ENCODE measurements at places on chromosomes 6 and 20. TPM values are rescaled to one million over a fixed set of nuclear protein-coding genes. Genes with fewer than 3 reads are reported as not detected.

LY6G5C gene
- 2.1 TPM for polyA plus RNA-seq

RBBP9 gene
- polyA plus RNA-seq, result 4.8 TPM

SYNE1 gene
- polyA plus RNA-seq, result 3.9 TPM

COL21A1 gene
- 5.0 TPM for polyA plus RNA-seq

OLIG3 gene
- polyA plus RNA-seq, result 0.10 TPM

DSP gene
- polyA plus RNA-seq, result 14.8 TPM

BTN1A1 gene
- 0.13 TPM for polyA plus RNA-seq

CST5 gene
- not detected for polyA plus RNA-seq

ABT1 gene
- 29.1 TPM for polyA plus RNA-seq

XKR7 gene
- polyA plus RNA-seq, result 0.64 TPM

SNAP91 gene
- polyA plus RNA-seq, result 1.2 TPM

ABHD16B gene
- not detected for polyA plus RNA-seq

KIFC1 gene
- polyA plus RNA-seq, result 10.3 TPM

CDSN gene
- not detected for polyA plus RNA-seq

SS18L1 gene
- polyA plus RNA-seq, result 6.5 TPM

ELOVL4 gene
- polyA plus RNA-seq, result 16.8 TPM

SLC22A7 gene
- 0.14 TPM for polyA plus RNA-seq

GRCh38 chr6:54315656-54316055 lies 7.4 kb downstream of the TINAG start:
- DNase-seq, result no peak

- DNase-seq, result no peak
Observed at GRCh38 chr6:13001927-13002326, 285.4 kb downstream of the PHACTR1 start.

DNA sequence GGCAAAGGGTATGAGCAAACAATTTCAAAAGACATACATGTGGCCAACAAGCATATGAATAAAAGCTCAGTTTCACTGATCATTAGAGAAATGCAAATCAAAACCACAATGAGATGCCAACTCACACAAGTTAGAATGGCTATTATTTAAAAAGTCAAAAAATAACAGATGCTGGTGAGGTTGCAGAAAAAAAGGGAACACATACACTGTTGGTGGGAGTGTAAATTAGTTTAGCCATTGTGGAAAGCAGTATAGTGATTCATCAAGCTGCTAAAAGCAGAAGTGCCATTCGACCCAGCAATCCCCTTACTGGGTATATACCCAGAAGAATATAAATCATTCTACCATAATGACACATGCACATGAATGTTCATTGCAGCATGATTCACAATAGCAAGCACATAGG lies 6.7 kb upstream of the KHDC1L start:
- DNase-seq, result no peak

- DNase-seq, result no peak
Observed at GRCh38 chr6:65760285-65760684, 53.3 kb upstream of the EYS start.

DNA sequence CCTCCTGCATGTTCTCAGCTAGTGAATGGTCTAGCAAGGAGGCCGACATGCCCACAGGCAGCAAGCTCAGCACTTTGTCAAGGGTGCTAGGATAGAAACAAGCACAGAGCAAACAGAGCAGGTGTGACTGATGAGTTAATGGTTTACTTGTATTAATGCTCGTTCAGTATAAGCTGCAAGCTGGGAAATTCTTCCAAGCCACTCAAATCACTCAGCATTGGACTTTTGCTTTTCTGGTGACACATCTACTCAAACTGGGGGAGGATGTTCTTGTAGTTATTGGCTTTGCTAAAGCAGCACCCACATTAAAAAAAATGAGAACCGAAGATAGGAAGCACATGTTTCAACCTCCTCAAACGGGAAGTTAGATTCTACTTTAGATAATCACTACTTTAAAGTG lies 43.1 kb upstream of the NEDD9 start:
- DNase-seq, result no peak

DNA sequence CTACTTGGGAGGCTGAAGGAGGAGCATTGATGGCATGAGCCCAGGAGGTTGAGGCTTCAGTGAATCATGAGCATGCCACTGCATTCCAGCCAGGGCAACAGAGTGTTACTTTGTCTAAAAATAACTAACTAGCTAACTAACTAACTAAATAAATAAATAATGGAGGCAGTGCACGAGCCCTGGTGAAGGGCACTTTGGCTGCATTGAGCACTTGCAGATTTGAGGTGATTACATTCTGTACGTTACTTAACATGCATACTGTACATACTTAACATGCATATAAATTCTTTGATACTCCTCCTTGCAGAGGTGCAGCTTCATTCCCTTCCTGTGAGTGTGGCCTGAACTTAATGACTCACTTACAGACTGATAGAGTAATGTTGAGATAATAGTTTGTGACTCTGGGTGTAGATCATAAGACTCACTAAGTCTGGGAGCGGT lies 10.7 kb downstream of the HLA-A start:
- DNase-seq, result no peak

DNA sequence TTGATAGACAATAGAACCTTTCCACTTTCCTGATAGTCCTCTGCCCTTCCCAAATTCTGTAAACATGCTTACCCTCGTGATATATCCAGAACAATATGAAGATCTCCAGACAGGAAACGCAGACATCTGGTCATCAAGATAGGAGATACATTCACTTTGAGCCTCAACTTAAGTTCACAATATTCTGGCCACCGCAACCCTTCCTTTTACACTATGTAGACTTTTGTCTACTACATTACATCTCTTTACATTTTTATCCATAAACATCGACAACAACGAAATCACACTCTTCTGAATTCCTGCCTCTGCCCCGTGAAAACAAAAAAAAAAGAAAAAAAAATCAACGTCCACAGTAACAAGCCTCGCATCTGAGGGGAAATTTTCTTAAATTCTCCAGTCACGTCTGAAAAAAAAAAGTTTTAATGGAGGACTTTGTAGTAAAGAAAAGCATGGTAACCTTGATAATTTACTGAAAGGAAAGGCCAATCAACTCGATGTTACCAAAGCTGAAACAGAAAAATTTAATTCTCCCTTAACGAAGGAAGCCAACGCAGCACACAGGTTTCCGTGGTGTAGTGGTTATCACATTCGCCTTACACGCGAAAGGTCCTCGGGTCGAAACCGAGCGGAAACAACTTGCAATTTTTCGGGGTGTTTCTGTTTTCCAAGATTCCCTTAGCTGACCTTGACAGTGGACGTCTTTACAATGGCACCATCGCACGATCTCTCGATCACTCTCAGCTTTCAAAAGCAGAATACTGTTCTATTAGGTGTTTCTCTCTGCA lies 21.8 kb downstream of the POM121L2 start:
- peak; percentile 71 for DNase-seq

DNA sequence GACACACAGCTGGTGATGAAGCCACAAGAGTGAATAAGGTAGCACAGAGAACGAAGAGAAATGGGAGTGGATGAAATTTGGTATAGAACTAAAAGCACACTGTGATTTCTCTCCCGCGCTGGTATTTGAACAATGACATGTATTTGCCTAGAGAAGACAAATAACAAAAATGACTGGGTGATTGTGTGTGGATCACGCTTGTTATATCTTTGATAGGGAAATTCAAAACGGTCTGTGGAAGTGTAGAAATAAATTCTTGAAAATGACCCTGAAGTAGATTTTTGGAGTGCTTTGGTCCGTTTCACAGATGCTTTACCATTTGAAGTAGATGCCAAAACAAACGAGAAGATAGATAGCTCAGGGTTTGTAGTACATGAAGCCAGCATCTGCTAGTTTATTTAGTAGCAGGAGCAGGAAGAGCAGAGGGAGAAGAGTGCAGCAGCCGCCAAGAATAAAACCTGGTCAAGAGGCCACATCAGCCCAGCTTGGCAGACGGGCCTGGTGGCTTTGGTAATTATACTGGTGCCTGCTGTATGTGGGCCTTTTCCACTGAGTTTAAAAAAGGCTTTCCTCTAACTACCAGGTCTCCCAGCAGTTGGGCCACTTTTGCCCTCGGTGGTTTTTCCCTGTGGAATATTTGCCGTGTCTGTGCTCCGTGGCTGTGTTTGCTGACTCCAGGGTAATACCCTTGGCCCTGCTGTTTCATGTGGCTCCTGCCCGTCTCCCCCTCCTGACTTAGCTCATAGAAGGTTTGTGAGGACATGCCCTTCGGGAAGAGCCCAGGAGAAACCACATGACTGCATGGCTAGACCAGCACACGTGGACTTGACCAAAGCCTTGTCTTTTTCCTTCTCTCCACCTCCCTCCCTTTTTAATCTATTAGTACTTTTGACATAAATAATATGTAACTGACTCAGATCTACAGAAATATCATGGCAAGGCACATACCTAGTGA lies 294.0 kb downstream of the SOX4 start:
- no peak for DNase-seq

GRCh38 chr6:131197716-131198115 lies 62.4 kb downstream of the AKAP7 start:
- no peak for DNase-seq

- no peak for DNase-seq
Observed at GRCh38 chr6:165183071-165183470, 126.3 kb downstream of the C6orf118 start.

GRCh38 chr6:28765978-28766351 lies 157.8 kb downstream of the TRIM27 start:
- DNase-seq, result no peak

- peak; percentile 72 for DNase-seq
Observed at GRCh38 chr6:42419490-42420280, 32.0 kb downstream of the TRERF1 start.

GRCh38 chr6:123805921-123806320 lies 2.3 kb downstream of the NKAIN2 start:
- DNase-seq, result no peak

DNA sequence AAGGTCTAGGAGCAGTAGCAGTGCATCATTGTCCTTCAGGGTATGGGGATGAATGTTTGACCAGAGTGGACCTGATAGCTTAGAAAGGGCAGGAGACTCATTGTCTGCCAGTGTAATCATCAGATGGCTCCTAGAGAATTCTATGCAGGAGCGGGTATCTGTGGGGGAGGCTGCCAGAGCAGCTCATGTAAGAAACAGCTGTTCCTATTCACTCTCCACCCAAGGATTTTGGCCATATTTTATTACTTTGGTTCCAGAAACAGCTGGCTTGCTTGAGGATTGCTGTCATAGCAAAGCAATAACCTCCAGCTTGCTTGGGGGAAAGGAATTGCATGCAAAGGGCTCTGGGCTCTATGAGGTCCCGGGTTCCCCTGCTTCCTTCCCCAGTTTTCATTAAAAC lies 44.1 kb downstream of the RALY start:
- DNase-seq, result no peak

GRCh38 chr20:63206878-63207277 lies 9.1 kb downstream of the YTHDF1 start:
- DNase-seq, result no peak

DNA sequence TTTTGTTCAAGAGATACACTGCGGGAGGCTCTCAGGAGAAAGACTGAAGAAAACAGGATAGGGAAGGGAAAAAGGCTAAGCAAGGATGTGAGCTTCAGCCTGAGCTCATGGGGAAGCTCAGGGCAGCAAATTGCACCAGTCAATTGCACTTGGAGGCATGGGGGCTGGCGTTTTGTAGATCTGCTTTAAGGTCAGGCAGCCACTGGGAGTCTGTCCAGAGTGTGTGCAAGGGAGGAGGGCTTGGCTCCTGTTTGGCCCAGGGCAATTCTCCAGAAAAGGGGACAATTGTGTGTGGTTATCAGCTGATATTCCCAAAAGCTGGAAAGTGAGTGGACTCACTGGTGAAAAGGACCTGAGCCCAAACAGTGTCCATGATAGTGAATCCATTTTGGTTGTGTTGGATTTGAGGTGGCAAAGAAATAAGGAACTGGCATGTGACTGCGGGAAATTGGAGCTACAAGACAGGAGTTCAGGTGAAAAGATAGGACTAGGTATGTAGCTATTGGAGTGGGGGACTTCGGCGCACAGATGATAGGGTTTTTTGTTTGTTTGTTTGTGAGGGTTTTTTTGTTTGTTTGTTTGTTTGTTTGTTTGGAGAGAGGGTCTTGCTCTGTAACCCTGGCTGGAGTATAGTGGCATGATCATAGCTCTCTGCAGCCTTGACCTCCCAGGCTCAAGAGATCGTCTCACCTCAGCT lies 22.3 kb upstream of the IER3 start:
- DNase-seq, result no peak

GRCh38 chr6:27863962-27864905 lies 48.0 kb downstream of the OR2B2 start:
- no peak for DNase-seq

- no peak for DNase-seq
Observed at GRCh38 chr6:162871966-162872365, 144.2 kb downstream of the PACRG start.

GRCh38 chr6:75791881-75792280 lies 42.8 kb downstream of the MYO6 start:
- DNase-seq, result no peak

- DNase-seq, result no peak
Observed at GRCh38 chr20:35828434-35828833, 56.6 kb downstream of the PHF20 start.

DNA sequence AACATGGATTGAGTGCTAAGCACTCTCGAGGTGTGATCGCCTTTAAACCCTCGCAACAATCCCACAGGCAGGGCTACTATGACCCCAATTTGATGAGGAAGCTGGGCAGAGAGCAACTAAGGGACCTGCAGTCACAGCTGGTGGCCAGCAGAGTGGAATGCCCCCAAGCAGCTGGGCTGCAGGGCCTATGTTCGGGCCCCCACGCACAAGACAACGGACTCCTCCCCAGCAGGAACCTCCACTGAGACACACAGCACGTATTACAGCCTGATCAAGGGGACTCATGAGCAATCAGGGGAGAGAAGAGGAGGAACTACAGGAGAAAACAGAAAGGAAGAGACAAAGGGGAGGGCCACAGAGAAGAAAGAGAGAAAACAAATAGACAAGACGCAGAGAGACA lies 21.7 kb downstream of the CST7 start:
- DNase-seq, result no peak

GRCh38 chr20:18796282-18796833 lies 17.2 kb upstream of the SCP2D1 start:
- no peak for DNase-seq

- DNase-seq, result no peak
Observed at GRCh38 chr6:81761197-81761596, 8.7 kb upstream of the TENT5A start.

- peak; percentile 75 for DNase-seq
Observed at GRCh38 chr6:97394160-97394748, 111.2 kb upstream of the MMS22L start.

- DNase-seq, result no peak
Observed at GRCh38 chr6:41315943-41316620, 19.3 kb upstream of the NCR2 start.

DNA sequence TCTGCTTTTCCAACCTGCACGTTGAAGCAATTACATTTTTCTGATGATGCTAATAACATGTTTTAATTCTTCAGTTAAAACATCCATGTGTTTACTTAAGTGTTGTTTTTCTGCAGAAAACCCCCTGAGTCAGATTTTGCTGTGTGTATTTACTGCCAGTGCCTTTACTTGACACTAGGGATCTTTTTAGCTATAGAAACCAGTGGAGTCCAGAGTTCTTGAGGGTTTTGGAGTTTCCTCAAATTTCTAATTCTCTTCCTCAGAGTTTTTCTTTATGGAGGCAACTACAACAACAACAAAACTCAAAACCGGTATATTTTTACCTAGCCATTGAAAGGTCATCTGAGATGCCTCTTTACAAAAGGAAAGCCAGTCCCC lies 168.4 kb downstream of the JARID2 start:
- no peak for DNase-seq

All from GM23338 (cell line).